ENCODE measurements at places on chromosomes 2 and 18. TPM values are rescaled to one million over a fixed set of nuclear protein-coding genes. Genes with fewer than 3 reads are reported as not detected.

DNA sequence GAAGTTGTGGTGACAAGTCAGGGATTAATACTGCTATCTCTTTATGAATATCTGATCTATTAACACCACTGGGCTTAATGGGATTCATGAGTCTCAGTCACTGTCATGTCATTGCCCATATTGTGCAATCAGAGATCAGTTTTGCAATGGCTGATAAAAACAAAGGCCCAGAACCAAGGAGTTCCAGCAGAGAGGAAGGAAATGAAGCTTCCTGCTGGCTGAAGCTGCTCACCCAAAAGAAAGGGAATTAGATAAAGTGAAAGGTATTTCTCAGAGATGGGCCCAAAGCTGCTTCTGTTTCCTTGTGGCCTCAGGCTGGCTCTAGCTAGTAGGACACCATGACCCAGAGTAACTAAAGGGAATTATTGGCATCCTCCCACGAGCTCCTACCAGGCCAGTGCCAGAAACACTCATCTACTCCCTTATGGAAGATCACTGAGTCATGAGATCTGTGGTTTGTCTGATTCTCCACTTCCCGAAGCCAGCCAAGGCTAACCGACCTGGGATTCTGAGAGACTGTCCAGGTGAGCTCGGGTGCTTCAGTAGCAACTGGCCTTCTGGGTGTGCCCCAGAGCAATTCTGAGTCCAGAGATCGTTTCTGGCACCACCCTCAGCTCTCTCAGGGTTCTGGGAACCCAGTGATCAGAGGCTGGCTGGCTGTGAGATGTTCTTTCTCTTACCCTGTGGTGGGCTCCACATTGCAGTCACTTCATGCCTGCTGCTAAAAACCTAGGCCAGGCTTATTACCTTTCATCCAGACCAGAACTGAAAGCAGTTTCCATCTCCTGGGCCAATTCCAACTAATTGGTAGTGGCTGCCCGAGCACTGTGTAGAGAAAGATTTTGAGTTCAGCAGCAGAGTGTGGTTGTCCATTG, 129.5 kb upstream of the PELI1 start:
- no peak overlapping the region for H3K4me3 ChIP-seq
- no peak for DNase-seq
- H3K4me1 ChIP-seq: peaks cover 10% of the 10 kb centered on the region
- no peaks in the 10 kb centered on the region for H3K27me3 ChIP-seq

- H3K27me3 ChIP-seq: no peaks in the 10 kb centered on the region
- H3K36me3 ChIP-seq: no peaks in the 10 kb centered on the region
- H3K27ac ChIP-seq: no peak overlapping the region
- peaks cover 1% of the 10 kb centered on the region for H3K4me1 ChIP-seq
- no peak overlapping the region for H3K4me3 ChIP-seq
These were observed 37.5 kb upstream of the SEMA4C start for GRCh38 chr2:96907115-96908041.

- no peak overlapping the region for H3K4me3 ChIP-seq
- H3K4me1 ChIP-seq: peaks cover 28% of the 10 kb centered on the region
These were observed 104.6 kb downstream of the RTN4 start for GRCh38 chr2:54945391-54946219.

GRCh38 chr2:236875906-236876505, 209.7 kb upstream of the COPS8 start:
- no peaks in the 10 kb centered on the region for H3K36me3 ChIP-seq
- no peaks in the 10 kb centered on the region for H3K4me1 ChIP-seq
- no peak overlapping the region for H3K4me3 ChIP-seq
- peaks cover 3% of the 10 kb centered on the region for H3K27me3 ChIP-seq

Gene TNS1
- 0.28 TPM for total RNA-seq

All from T-cell (primary cell).